Hepatocyte (in vitro differentiated cells): ENCODE measurements at places on chromosomes 2 and 18. TPM values are rescaled to one million over a fixed set of nuclear protein-coding genes. Genes with fewer than 3 reads are reported as not detected.

- no peaks in the 10 kb centered on the region for H3K36me3 ChIP-seq
- H3K27me3 ChIP-seq, result no peaks in the 10 kb centered on the region
- H3K4me1 ChIP-seq, result no peaks in the 10 kb centered on the region
- H3K27ac ChIP-seq, result no peak overlapping the region
- no peak overlapping the region for H3K4me3 ChIP-seq
- peak; percentile 41 for DNase-seq
Measured at GRCh38 chr2:232901736-232902578, 31.9 kb downstream of the SNORC start.

GRCh38 chr2:13522917-13523821 lies 806.4 kb downstream of the TRIB2 start:
- no peaks in the 10 kb centered on the region for H3K4me1 ChIP-seq
- no peak overlapping the region for H3K4me3 ChIP-seq
- no peaks in the 10 kb centered on the region for H3K27me3 ChIP-seq
- peak overlapping the region; percentile 79 for H3K27ac ChIP-seq
- no peaks in the 10 kb centered on the region for H3K36me3 ChIP-seq
- DNase-seq, result peak; percentile 40

DNA sequence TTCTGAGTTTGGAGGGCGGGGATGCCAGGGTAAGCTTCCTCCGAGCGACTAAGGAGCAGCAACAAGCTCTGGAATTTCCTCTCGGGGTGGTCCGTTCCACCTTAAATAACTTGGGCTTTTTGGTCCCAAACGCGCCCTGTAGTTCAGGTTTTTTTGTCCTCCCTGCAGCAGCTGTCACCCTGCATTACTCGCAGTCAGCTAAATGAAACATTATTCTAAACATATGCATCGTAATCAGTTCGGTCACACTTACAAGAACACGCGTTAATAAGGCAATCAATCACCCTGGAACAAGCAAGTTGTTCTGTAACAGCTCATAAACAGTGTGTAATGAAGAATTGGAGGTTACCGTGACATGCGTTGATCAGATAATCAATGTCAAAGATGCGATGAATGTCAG lies 8.3 kb downstream of the EVX2 start:
- H3K4me3 ChIP-seq, result peak overlapping the region; percentile 18
- no peaks in the 10 kb centered on the region for H3K36me3 ChIP-seq
- peak; percentile 28 for DNase-seq
- peak overlapping the region; percentile 93 for H3K27ac ChIP-seq
- peaks cover 92% of the 10 kb centered on the region for H3K27me3 ChIP-seq

DNA sequence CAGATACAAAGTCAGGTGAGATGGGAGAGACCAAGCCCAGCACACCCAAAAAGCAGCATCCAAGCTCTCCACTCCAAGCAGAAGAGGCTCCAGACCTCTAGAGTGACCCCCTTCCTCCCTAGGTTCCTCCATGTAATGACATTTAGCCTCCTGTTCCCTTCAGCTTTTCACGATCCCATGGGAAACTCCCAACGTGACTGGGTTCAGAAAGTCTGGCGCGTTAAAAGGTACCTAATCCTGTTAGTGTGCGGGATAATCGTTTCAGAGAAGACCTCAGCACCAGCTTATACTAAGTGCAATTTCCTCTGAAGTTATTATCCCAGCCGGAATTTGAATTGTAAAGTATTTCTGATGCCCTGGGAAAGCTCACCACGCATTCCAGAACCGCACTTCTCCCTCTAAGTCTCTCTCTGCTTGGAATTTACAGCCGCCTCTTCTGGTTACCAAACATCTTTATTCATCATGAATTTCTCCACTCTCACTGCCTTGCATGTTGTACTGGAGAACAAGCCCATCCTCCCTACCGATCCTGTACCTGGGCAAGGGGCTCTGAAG lies 46.9 kb downstream of the CCBE1 start:
- H3K27me3 ChIP-seq, result peaks cover 2% of the 10 kb centered on the region
- no peaks in the 10 kb centered on the region for H3K4me1 ChIP-seq

- DNase-seq, result no peak
- H3K4me1 ChIP-seq, result peaks cover 13% of the 10 kb centered on the region
- H3K27me3 ChIP-seq, result no peaks in the 10 kb centered on the region
- no peak overlapping the region for H3K4me3 ChIP-seq
- no peaks in the 10 kb centered on the region for H3K36me3 ChIP-seq
- peak overlapping the region; percentile 5 for H3K27ac ChIP-seq
Measured at GRCh38 chr18:54750350-54750749, 77.9 kb upstream of the RAB27B start.

- H3K27ac ChIP-seq, result peak overlapping the region; percentile 33
- H3K36me3 ChIP-seq, result no peaks in the 10 kb centered on the region
- H3K4me1 ChIP-seq, result no peaks in the 10 kb centered on the region
- H3K4me3 ChIP-seq, result no peak overlapping the region
- no peaks in the 10 kb centered on the region for H3K27me3 ChIP-seq
Measured at GRCh38 chr2:213238753-213239495, 45.3 kb upstream of the SPAG16 start.

- H3K4me3 ChIP-seq, result no peak overlapping the region
- no peaks in the 10 kb centered on the region for H3K36me3 ChIP-seq
- H3K27me3 ChIP-seq, result no peaks in the 10 kb centered on the region
Measured at GRCh38 chr18:46809145-46809544, 52.3 kb upstream of the ST8SIA5 start.

- H3K4me3 ChIP-seq, result no peak overlapping the region
- no peaks in the 10 kb centered on the region for H3K27me3 ChIP-seq
- no peak overlapping the region for H3K27ac ChIP-seq
- no peaks in the 10 kb centered on the region for H3K4me1 ChIP-seq
Measured at GRCh38 chr2:106953779-106954178, 67.8 kb upstream of the ST6GAL2 start.

DNA sequence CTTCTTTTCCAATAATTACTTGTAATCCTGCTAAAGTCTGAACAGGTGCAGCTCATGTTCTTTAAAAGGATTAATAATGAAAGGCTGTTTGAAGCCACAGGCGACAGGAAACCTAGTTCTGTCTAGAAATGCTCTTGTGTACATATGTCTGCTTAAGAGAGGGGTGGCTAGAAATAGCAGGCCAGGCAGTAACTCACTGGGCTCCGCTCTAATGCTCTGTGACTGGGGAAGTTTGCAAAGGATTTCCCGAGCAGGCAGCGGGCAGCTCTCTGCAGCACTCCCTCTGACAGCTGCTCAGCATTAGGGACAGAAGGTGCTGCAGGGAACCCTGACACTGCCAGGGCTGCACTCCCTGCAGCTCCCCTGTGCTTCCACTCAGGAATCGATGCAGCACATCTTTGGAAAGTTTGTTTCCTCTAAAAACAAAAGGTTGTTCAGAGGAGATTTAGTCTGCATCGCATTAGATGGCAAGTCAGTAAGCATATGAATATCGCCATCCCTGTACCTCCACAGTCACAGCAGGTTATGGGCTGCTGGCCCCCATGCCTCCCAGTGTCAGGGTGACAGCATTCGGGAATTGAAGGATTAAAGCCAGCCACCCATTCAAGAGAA lies 33.1 kb upstream of the TTC39C start:
- H3K4me1 ChIP-seq, result peaks cover 19% of the 10 kb centered on the region
- no peak overlapping the region for H3K4me3 ChIP-seq
- no peaks in the 10 kb centered on the region for H3K36me3 ChIP-seq

DNA sequence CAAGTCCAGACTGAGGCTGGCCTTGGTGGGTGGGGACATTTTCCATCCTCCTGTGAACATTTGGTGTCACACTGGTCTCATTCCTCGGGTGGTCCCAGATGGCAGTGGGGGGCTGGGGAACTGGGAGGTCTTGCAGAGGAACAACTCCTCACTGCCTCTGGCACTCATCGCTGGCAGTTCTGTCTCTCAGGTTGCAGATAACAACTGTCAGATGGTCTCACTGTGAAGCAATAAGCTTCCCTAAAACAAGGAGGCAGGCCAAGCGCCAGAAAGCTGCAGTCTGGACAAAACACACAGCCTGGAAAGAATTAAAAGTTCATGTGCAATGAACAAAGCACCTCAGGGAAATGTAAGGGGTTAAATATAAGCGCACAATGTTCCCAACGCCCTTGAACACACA lies 78.1 kb downstream of the IRS1 start:
- H3K27ac ChIP-seq, result no peak overlapping the region
- H3K4me3 ChIP-seq, result no peak overlapping the region
- peaks cover 13% of the 10 kb centered on the region for H3K4me1 ChIP-seq
- peak; percentile 32 for DNase-seq
- H3K36me3 ChIP-seq, result no peaks in the 10 kb centered on the region
- H3K27me3 ChIP-seq, result no peaks in the 10 kb centered on the region

DNA sequence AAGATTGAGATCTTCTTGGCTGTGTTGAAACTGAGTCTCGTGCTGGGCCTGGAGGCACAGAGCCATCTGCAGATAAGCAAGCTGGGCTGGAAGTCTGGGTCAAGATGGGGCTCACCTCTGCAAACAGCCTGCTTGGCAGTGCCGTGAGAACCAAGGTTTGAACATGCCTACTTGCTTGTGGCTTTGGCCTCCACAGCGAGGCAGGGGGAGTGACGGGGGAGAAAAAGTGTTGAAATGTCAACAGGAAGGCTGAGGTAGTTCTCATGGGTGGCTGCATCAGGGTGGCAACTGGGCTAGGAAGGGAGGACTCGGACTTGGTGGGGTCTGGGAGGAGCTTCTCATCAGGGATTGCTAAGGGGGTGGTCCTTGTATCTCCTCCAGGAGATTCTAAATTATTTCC lies 99.7 kb downstream of the THNSL2 start:
- H3K27me3 ChIP-seq, result peaks cover 5% of the 10 kb centered on the region
- no peak overlapping the region for H3K27ac ChIP-seq
- DNase-seq, result no peak
- no peaks in the 10 kb centered on the region for H3K36me3 ChIP-seq
- no peak overlapping the region for H3K4me3 ChIP-seq

GRCh38 chr2:5980450-5981190 lies 288.4 kb downstream of the SOX11 start:
- no peak overlapping the region for H3K4me3 ChIP-seq
- H3K4me1 ChIP-seq, result peaks cover 6% of the 10 kb centered on the region
- DNase-seq, result no peak
- H3K36me3 ChIP-seq, result no peaks in the 10 kb centered on the region
- peak overlapping the region; percentile 64 for H3K27ac ChIP-seq
- peaks cover 11% of the 10 kb centered on the region for H3K27me3 ChIP-seq

DNA sequence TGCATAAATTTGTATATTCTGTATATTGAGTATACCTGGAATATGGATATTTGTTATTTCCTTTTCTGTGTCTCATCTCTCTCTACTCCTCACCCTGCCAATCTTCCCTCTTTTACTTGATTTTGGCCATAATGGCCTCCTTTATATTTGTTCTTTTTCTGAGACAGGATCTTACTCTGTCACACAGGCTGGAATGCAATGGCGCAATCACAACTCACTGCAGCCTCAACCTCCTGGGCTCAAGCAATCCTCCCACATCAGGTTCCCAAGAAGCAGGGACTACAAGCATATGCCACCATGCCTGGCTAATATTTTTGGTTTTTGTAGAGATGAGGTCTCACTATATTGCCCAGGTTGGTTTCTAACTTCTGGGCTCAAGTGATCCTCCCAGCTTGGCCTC lies 30.5 kb downstream of the PREPL start:
- no peaks in the 10 kb centered on the region for H3K27me3 ChIP-seq
- peaks cover 10% of the 10 kb centered on the region for H3K4me1 ChIP-seq
- peaks cover 6% of the 10 kb centered on the region for H3K36me3 ChIP-seq
- no peak overlapping the region for H3K4me3 ChIP-seq
- H3K27ac ChIP-seq, result no peak overlapping the region

- H3K4me1 ChIP-seq, result no peaks in the 10 kb centered on the region
- H3K27ac ChIP-seq, result no peak overlapping the region
- no peak for DNase-seq
- H3K4me3 ChIP-seq, result no peak overlapping the region
- H3K27me3 ChIP-seq, result peaks cover 16% of the 10 kb centered on the region
Measured at GRCh38 chr2:222208010-222208690, 90.6 kb downstream of the PAX3 start.

DNA sequence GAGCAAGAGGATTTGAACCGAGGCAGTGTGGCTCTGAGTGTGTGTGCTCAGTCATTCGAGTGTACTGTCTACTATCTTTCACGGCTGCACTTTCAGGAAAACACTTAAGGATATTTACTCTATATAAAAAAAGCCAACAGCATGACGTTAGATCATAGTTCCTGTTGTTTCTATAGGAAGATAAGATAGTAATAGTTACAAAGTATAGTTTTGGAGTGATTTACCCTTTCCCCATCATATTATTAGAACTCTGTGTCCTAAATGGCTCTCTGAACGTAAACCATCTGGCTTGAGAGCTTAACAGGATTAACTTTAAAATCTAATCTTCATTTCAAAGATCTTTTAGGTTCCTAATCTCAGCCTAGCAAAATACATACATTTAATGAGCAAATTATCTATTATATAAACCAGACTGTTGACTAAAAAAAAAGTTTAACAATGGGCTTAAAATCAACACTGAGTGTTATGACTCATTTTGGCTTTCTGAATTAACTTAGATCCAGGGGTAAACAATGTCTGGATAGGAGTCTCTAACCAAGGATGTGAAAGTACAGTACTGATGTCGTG lies 150.3 kb upstream of the DNMT3A start:
- H3K27me3 ChIP-seq, result no peaks in the 10 kb centered on the region
- H3K4me3 ChIP-seq, result no peak overlapping the region
- no peaks in the 10 kb centered on the region for H3K36me3 ChIP-seq
- H3K27ac ChIP-seq, result peak overlapping the region; percentile 79
- peak; percentile 23 for DNase-seq

DNA sequence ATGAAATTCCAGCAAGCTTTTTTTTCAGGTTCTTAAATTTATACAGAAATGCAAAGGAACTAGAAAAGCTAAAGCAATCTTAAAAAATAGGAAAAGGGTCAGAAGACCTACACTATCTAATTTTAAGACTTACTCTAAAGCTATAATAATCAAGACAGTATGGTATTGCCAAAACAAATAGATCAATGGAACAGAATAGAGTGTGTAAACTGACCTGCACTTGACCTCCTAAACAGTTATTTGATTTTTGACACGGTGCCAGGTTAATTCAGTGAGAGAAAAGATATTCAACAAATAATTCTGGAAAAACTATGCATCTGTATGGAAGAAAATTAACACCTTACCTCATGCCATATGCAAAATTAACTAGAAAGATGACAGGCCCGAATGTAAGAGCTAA lies 73.6 kb downstream of the OLA1 start:
- H3K4me1 ChIP-seq, result peaks cover 3% of the 10 kb centered on the region
- no peaks in the 10 kb centered on the region for H3K36me3 ChIP-seq
- no peak overlapping the region for H3K4me3 ChIP-seq
- no peak for DNase-seq

Gene L3MBTL4
- total RNA-seq, result 7.6 and 14.1 TPM in 2 replicates

Gene PLGLB1
- 4.4 and 6.6 TPM in 2 replicates for total RNA-seq

Gene RTP5
- total RNA-seq, result not detected in 2 replicates

Gene CIB4
- not detected in 2 replicates for total RNA-seq
